ENCODE measurements at places on chromosomes 2 and 18.

GRCh38 chr2:175004730-175004979 lies 526 bp downstream of the CHN1 start:
- DNase-seq = no peak

DNA sequence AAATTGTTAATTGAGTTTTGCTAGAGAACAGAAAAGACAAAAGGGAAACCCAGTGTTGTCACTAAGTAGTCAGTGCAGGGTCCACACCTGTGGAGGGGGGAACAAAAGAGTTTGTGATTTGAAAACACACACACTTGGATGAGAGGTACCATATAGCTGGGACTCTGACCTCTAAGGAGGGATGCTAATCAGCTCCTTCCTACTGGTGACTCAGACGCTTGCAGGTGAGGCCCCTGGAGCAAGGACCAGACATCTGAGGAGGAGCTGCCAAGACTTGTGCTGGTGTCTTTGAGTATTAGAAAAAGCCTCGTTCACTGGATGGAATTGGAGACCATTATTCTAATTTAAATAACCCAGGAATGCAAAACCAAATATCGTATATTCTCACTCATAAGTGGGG lies 146.4 kb upstream of the MAP2 start:
- DNase-seq = no peak

- DNase-seq = no peak
Measured at GRCh38 chr2:10441948-10442347, 6.2 kb downstream of the ODC1 start.

- peak; percentile 66 for DNase-seq
Measured at GRCh38 chr18:62586151-62586774, 63.4 kb downstream of the ZCCHC2 start.

DNA sequence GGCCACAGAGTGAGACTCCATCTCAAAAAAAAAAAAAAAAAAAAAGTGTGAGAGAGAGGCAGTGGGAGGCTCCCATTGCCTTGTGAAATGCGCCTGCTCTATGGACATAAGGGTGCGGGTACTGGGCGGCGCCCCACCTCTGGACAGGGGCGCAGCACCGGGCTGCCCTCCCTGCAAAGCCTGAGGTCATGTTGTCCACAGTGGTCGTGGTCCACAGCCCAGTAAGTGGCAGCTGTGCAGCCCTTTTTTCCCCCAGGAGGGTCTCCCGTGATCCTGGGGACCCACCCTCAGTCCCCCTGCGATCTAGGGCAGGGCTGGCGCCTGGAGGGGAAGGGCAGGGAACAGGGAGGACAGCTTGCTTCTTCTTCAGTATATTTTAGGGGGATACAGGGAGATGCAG lies 37.8 kb downstream of the LPIN1 start:
- no peak for DNase-seq

DNA sequence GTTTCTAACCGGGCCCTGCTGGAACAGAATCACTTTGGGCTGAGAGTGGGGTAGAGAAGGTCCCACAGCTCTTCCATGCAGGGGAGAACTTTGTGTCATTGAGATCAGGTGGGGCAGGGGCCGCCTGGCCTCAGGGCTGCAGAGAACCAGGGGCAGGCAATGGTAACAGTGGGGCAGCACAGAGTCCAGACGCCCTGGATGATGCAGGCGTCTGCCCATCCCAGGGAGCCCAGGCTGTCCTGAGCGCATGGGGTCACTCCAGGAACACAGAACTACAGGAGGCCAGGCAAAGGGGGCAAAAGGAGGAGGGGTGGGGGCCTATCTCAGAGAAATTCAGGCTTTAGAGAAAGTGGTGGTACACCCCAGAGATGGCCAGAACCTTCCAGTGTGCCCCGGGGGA lies 121.3 kb downstream of the NDUFA10 start:
- DNase-seq = no peak

- DNase-seq = no peak
Measured at GRCh38 chr2:28824207-28824606, 13.6 kb downstream of the SPDYA start.

DNA sequence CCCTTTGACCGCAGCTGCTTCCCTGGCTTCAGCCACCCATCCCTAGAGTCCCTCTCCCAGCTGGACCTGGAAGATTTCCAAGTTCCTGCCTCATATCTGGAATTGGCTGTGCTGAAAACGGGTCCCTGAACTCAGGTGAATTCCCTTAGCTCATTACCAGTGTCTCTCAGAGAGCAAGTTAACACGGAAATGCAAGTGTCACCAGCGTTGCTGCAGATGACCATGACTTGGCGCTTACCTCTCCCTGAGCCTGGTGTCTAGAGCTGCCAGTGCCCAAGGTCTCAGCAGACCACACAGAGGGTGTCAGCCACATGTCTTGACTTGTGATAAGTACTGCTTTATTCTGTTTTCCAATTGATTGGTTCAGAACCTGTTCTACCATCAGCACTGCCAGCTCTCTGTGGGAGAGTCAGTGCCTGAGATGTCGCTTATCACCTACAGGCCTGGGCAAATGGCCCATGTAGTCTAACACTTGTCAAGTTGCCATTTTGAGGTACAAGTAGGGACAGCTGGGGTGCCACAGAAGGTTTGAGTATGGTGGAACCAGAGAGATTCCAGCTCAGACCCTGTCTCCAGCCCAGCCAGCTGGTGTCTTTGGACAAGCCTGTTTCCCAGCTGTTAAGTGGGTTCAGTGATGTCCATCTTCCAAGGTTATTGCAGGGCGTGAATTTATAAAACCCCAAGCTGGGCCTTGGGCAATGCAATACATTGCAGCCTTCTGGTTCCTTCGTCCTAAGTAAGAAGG lies 48.7 kb downstream of the LYPD1 start:
- no peak for DNase-seq

DNA sequence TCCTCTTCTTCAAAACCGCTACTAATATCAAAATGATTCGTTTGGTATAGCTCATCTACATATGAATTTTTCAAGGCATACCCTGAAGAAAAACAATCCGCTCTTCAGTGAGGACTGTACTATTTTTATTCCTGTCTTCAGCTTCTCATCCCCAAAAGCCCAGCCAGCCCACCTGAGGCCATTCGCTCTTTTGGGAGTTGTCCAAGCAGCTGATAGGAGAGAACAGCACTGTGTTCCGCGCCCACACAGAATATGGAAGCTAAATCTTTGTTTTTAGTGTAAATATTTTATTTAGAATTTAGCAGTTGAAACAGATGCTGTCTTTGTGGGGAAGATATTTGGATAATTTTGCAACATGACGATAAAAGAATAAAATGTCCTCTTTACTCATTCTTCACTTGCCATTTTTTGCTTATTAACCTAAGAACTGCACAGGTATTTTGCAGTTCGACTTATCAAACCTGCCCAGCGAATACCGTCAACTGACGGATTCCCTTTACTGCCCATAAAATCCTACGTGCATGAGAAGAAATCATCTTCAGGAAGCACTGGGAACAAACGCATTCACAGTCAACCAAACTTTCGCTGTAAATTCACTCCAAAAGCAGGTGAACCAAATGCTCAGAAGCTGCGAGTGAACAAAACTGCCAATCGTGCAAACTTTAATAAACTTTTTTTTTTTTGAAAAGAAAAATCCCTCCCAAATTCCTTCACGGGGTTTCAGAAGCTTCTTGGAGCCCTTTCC lies 3.4 kb downstream of the ZNF521 start:
- no peak for DNase-seq

Measured in fibroblast of skin of scalp (primary cell).